ENCODE measurements at places on chromosomes 3 and 15. TPM values are rescaled to one million over a fixed set of nuclear protein-coding genes. Genes with fewer than 3 reads are reported as not detected.
A peak's percentile ranks its signal among the peaks of the same experiment; 100 is the strongest.

GRCh38 chr15:56042031-56042430 is 48.6 kb upstream of the NEDD4 start:
- peak; percentile 22 for DNase-seq

GRCh38 chr3:140093742-140094141 is 158.8 kb downstream of the CLSTN2 start:
- DNase-seq = peak; percentile 47

DNA sequence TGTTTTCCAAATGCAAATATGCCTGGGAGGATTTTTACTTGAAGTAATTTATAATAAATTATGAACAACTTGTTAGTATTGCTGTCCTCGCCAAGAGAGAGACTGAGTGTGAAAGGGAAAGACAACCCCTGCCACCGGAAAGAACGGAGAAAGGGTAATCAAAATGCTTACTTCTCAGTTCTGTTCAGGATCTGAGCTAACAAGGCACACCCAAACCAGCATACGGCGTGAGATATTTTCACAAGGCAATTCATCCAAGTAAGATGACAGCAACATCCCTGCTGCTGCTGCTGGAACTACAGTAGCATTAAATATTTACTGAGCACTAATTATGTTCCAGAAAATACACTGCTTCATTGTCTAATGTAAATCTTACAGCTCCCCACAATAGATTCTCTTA is 96.1 kb downstream of the KBTBD8 start:
- DNase-seq = peak; percentile 22

The TRAIP gene
- 3.5 TPM for total RNA-seq

The EAF2 gene
- 0.32 TPM for total RNA-seq

The GOLGA8O gene
- 0.43 TPM for total RNA-seq

Data from fibroblast of villous mesenchyme (primary cell).